Upper lobe of left lung (tissue), 6 donors: ENCODE measurements at places on chromosomes 3 and 15.

GRCh38 chr15:97592778-97593177, 367.7 kb upstream of the ARRDC4 start:
- no peak for DNase-seq

- no peak for DNase-seq
These were observed 2.3 kb downstream of the ITPR1 start for GRCh38 chr3:4495294-4496086.

DNA sequence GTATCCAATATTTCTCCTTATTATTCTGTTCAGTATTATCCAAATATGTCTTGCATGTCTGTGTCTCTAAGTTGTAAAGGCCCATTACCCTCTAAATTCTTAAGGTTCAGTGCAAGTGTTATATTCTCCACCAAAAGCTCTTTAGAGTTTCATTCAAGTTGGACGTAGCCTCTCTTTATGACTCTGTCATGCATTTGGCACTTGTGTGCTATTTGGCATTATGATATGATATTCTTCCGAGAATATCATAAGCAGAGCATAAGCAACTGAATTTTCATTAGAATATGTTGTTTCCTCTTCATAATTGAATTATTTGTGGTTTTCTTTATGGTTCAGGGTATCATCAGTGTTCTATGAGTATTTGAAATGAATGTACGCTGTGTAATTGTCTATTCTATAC, 594.2 kb downstream of the NAALADL2 start:
- DNase-seq: no peak

- DNase-seq: no peak
These were observed 12.1 kb downstream of the FYTTD1 start for GRCh38 chr3:197761784-197762183.

- DNase-seq: no peak
These were observed 71.2 kb downstream of the SSUH2 start for GRCh38 chr3:8573342-8573926.

GRCh38 chr15:75044258-75044878, 21.0 kb downstream of the PPCDC start:
- no peak for DNase-seq

DNA sequence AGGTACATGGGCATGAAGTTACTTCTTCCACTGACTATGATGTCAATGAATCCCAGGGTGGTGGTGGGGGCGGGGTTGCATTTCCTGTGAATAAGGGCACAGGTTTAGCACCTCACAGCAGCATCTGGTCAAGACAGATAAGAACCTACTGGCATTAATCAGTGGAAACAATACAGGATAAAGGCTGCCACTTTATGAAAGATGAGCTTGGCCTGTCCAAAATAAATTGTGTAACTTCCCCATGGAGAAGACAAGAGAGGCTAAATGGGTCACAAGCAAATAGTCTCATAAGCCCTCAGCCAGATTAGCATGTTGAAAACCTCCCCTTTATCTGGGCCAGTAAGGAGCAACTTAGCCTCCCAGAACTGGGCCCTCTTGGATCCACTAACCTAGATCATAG, 27.4 kb upstream of the PLSCR2 start:
- no peak for DNase-seq
